Muscle of leg (tissue), 16 donors: ENCODE measurements at places on chromosomes 6 and 20. TPM values are rescaled to one million over a fixed set of nuclear protein-coding genes. Genes with fewer than 3 reads are reported as not detected.
A peak's percentile ranks its signal among the peaks of the same experiment; 100 is the strongest.

Gene GABRR1
- 0.40 TPM for total RNA-seq

Gene KHDC1
- total RNA-seq = 2.3 TPM

Gene C20orf204
- 0.84 TPM for total RNA-seq

Gene PABPC1L
- 5.3 TPM for total RNA-seq

- H3K4me3 ChIP-seq = no peak overlapping the region
- peaks cover 26% of the 10 kb centered on the region for H3K4me1 ChIP-seq
- peaks cover 7% of the 10 kb centered on the region for H3K36me3 ChIP-seq
- no peak overlapping the region for H3K27ac ChIP-seq
Measured at GRCh38 chr20:51500936-51501335, 41.6 kb downstream of the NFATC2 start.

- no peak overlapping the region for H3K4me3 ChIP-seq
- no peaks in the 10 kb centered on the region for H3K36me3 ChIP-seq
- H3K27ac ChIP-seq = no peak overlapping the region
Measured at GRCh38 chr20:4748847-4749246, 27.1 kb downstream of the PRND start.

- peaks cover 42% of the 10 kb centered on the region for H3K36me3 ChIP-seq
- no peak overlapping the region for H3K4me3 ChIP-seq
- H3K4me1 ChIP-seq = no peaks in the 10 kb centered on the region
- H3K27me3 ChIP-seq = no peaks in the 10 kb centered on the region
- no peak overlapping the region for H3K27ac ChIP-seq
- no peak for DNase-seq
Measured at GRCh38 chr6:87257975-87258374, 64.4 kb upstream of the SMIM8 start.

- H3K4me3 ChIP-seq = no peak overlapping the region
- DNase-seq = peak; percentile 85
- H3K4me1 ChIP-seq = peaks cover 33% of the 10 kb centered on the region
- H3K27me3 ChIP-seq = peaks cover 57% of the 10 kb centered on the region
Measured at GRCh38 chr6:41502917-41503671, 43.1 kb upstream of the FOXP4 start.

DNA sequence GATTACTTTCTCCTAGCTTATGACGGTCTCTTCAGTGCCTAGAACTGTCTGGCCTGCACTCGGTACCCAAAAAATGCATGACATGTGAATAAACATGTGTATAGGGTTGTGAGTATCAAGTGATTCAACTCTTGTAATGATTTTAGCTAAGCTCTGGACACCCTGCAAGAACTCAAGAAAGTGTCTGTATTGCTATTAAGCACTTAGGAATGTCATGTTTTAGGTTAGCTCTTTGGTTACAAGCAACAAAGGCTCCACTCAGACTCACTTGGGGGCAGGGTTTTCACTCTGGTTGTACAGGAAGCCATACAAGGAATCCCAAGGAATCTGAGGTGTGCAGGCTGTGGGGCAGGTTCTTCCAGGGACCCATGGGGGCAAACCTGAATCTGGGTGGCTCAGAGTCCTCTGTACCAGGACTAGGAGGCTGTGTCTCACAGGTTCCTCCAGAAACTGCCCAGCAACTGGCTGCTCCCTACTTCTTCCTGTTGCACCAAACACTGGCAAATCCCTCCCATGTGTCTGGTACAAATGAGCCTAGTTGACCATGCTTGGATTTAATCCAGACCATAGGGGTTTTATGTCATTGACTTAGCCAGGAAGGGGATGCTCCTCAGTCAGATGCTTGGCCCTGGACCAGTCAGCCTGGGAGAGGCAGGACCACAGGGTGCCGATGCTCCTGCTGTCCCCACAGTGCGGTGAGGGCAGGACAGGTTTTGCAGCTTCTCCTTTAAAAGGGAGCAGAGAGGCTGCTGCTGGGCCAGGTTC, 77.9 kb upstream of the CDH4 start:
- H3K4me3 ChIP-seq = no peak overlapping the region
- DNase-seq = no peak
- no peak overlapping the region for H3K27ac ChIP-seq
- peaks cover 2% of the 10 kb centered on the region for H3K4me1 ChIP-seq
- no peaks in the 10 kb centered on the region for H3K36me3 ChIP-seq

GRCh38 chr6:15781333-15781732, 118.5 kb upstream of the DTNBP1 start:
- no peak for DNase-seq
- no peak overlapping the region for H3K27ac ChIP-seq
- H3K4me3 ChIP-seq = no peak overlapping the region
- H3K36me3 ChIP-seq = no peaks in the 10 kb centered on the region
- no peaks in the 10 kb centered on the region for H3K27me3 ChIP-seq
- no peaks in the 10 kb centered on the region for H3K4me1 ChIP-seq

DNA sequence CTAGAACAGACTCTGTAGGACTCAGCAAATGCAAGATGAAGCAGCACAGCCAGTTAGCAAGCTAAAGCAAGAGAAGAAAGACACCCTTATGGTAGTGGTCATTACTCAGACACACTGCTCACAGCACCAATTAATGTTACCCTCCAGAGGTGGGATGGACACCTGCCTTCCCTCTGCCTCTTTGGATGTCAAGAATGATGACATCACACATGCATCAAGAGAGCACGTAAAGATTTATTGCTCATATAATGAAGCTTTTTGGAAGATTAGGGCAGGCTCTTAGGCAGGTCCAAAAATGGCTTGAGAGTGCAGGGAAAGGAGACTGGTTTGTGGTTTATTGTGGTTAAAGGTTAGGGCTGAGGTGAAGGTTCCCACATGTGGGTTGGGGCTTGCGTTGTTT, 137.0 kb downstream of the PRDM13 start:
- H3K4me1 ChIP-seq = peaks cover 3% of the 10 kb centered on the region
- peaks cover 2% of the 10 kb centered on the region for H3K27me3 ChIP-seq
- DNase-seq = no peak
- H3K27ac ChIP-seq = no peak overlapping the region
- no peaks in the 10 kb centered on the region for H3K36me3 ChIP-seq
- H3K4me3 ChIP-seq = no peak overlapping the region
